ENCODE measurements at places on chromosomes 3 and 15.

GRCh38 chr3:157442729-157443128 is 6.1 kb downstream of the PTX3 start:
- no peak for DNase-seq

- peak; percentile 66 for DNase-seq
Measured at GRCh38 chr15:40238532-40239403, at the start of gene PAK6. PAK6 (plus strand) TSS chr15:40239063; CDS start chr15:40264786, 25,723 bp downstream.

DNA sequence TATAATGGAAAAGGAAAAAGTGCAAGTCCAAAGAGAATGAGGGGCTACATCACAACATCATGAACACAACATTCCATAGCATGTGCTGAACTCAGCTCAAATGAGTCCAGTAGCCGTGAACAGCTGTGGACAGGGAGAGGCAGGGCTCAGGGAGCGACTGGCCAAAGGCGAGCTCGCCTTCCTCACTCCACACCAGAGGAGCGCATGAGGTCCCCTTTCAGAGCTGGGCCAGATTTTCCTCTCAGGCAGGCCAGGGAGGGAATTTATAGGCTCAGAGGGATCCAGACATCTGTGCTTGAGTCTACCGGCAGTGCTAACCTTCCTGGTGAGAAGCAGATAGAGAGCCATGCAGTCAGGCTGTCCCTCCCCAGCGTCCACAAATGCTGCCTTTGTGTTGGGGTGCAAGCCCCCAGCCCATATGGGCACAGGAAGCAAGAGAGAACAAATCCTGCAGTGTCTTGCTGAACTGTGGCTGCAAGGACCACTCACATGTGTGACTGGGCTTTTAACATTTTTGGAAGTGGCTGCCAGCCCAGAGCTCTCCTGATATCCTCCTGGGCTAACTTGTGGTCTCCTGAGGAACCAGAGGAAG is 32.5 kb downstream of the ARHGEF3 start:
- no peak for DNase-seq

DNA sequence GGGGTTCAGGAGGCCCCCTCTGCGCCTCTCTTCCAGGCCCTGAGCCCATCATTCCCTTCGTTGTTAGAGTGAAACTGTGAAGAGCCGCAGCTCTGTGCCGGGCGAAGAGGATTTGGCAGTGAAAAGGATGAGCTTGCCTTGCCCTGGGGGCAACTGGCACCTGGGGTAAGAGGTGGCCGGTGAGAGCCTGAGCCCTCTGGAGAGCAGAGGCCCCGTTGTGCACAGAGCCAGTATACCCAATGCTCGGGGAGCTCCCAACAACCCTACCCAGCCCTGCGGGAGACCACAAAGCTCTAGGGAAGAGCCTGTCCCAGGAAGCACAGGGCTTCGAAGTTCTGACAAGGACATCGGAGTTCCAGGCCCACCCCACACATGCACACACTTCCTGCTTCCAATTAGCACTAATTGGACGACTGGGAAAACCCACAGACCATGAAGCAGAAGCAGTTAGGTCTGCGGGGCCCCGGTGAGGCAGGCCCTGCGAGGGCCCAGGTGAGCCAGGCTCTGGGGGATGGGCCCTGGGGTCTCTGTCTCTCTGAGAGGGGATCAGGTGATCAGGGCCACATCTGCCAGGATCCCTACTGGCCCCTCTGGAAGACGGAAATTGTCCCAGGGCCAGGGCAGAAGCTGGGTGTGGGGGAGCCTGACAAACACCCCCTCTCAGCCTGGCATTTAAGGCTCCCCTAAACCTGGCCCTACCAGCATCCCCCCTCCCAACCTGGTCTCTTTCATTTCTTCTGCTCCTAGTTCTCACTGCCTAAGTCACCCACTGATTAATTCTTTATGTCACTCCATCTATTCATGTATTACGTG is 27.9 kb upstream of the SFMBT1 start:
- no peak for DNase-seq

DNA sequence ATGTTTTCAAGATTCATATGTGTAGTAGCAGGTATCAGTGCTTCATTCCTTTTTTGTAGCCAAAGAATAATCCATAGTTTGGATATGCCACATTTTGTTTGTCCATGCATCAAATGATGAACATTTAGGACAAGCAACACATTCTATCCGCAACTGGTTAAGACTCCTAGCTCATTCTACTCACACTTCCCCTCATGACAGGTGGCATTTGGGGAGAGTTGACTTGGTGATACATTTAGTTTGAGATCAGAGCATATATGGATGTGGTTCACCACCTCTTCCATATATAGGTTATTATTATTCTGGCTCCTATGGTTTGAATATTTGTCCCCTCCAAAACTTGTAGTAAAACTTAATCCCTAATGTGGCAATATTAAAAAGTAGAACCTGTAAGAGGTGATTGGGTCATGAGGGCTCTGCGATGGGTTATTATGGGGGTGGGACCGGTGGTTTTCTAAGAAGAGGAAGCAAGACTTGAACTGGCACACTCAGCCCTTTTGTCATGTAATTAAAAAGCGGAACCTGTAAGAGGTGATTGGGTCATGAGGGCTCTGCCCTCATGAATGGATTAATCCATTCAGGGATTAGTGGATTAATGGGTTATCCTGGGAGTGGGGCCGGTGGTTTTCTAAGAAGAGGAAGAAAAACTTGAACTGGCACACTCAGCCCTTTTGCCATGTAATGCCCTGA is 75.3 kb upstream of the HRH1 start:
- DNase-seq = no peak

GRCh38 chr3:138686771-138687221 is 78.2 kb downstream of the FAIM start:
- DNase-seq = peak; percentile 45

DNA sequence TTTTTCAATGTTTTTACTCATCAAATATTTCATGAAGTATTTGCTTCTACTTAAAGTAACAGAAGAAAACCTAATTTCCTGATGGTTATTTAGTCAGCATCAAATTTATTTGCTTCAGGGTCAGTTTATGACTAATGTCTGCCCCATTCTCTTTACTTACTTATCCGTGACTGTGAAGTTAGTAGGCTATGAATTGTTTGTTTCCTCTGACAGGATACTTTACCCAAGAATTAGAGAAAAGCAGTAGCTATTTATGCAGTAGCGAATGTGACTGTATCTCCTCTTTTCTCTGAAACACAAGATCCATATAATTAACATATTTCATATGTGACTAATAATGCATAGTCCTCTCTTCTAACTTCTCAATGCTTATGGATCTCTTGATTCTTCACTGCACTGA is 329.9 kb upstream of the ROBO1 start:
- no peak for DNase-seq

- DNase-seq = no peak
Measured at GRCh38 chr3:138271189-138271794, 58.4 kb downstream of the NME9 start.

DNA sequence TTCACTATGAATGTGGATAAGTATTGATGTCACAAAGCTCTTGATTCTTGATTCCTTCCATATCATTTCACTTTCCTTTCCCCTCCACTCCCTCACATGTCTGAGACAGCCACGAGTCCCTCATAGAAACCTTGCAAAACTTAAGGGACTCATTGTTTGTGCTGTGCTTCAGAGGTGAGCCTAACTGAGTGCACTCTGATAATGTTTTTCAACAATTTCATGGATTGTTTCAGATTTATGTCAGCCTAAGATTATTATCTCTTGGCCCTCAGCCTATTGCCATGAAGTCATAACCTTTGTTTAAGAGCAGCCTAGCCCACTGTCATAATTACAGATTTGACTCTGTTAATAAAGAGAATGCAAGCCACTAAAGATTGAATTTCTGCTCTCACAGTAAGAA is 363.6 kb downstream of the MECOM start:
- no peak for DNase-seq

DNA sequence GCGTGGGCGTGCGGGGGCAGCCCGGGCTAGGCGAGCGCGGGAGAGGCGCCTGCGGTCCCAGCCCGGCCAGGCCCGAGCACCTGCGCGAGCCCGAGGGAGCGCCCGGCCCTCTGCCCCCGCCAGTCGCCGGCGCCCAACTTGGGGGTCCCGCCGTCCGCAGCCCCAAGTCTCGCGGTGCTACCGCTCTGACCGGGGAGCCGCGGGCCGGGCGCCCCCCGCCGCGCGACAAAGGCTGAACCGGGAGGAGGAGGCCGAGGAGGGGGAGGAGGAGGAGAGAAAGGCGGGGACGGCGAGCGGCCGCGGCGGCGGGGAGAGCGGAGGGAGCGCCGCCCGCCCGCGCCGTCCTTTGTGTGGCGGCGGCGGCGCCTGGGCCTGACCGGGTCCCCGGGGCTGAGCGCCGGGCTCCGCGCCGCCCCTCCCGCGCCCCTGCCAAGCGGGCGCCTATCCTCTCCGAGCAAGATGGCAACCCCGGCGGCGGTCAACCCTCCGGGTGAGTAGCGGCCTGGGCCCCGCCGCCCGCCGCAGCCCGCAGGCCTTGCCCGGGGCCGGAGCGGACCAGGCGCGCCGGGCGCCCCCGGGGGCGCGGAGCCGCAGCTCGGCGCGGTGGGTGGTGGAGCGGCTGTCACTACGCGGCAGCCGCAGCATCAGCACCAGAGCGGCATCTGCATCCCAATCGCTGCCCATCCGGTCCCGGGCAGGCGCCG is at the start of gene ARNT2:
TSS of gene ARNT2 (plus strand) at position 326 of the 704 bp plus-strand sequence. CDS start at position 460, 134 bp downstream.
- DNase-seq = peak; percentile 55

DNA sequence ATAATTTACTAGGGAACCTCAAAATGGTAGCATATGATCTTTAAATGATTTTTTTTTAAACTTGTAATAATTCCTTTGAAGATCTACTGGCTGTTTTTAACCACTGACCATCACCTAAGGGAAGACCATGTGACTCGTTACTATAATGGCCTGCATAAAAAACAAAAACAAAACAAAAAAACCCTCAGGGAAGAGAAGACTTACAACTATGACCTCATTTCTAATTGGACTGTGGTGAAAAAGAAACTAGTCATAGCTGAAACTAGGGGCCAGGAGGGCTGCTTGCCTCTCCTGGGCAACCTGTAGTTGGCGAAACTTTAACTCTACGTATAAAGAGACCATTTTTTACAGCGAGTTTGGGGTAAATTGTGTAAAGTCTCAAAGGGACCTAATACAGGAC is 23.0 kb downstream of the PAQR9 start:
- DNase-seq = no peak

GRCh38 chr3:30894521-30895251 is at the start of gene GADL1:
GADL1 (minus strand) TSS chr3:30894661; CDS start chr3:30894614, 47 bp downstream.
- DNase-seq = no peak

- DNase-seq = no peak
Measured at GRCh38 chr3:150936693-150937092, 31.5 kb upstream of the MINDY4B start.

GRCh38 chr3:134002306-134002705 is 27.4 kb downstream of the SLCO2A1 start:
- no peak for DNase-seq

DNA sequence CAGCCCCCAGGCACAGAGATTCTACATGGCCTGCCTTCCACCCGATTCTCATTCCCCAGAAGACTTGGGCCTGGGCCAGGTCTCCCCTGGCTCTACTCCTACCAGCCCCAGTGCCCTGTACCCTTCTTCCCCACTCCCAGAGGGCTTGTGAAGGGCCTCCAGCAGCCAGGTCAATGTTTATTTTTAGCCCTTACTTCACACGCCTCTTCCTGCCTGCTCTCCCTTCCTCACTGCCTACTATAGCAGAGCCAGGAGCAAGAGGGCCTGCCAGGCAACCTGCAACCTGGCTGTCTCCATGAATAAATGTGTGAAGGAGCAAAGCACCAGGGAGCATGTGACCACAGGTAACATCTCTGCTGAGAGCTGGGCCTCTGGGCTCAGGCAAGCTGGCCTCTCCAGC is 26.4 kb upstream of the APEH start:
- no peak for DNase-seq

- no peak for DNase-seq
Measured at GRCh38 chr15:55789066-55789660, 46.2 kb upstream of the PRTG start.

DNA sequence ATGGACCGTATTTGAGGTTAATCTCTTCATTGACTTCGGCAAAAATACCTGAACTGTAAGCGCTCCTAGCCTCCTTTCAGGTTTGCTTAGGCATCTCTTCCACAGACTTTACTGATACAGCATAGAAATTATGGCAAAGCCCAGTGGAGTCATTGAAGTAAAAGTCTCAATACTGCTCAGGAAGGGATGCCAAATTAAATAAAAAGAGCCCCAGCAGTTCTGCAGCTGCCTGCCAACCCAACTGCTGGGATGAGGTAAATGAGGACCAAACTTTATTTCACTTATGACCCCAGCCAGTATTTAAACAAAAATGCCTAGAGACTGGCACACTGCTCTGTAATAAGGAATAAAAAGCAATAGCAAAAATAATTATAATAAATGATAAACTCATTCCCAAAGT is 65.4 kb downstream of the IQCH start:
- no peak for DNase-seq

DNA sequence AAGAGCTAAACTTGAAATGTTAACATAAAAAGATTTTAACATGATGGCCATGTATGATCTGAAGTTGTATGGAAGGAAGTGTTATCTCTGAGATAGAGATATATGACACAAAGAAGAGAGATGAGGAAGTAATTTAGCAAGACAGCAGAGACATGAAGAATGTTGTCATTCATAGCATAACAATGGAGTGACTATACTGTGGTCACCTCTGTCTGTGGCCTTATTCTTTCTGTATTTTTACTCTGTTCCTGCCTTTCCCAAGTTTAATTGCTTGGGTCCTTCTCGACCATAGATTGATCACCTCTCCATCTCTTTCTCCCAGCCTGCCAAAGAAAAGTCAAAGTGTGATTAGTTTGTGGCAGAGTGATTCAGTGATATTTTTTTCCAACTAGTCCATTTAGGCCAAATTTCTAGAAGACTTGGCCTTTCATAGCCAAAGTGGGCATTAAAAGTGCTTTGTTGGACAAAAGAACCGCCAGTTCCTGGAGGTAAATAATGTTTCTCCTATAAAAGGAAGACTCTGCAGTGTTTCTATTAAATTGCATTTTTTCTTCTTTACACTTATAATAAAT is 711.9 kb downstream of the CADM2 start:
- no peak for DNase-seq

Data from NCI-H2171 treated with DMSO at 0.1 percent for 48 hours (cell line).